ENCODE measurements at places on chromosomes 4 and X. TPM values are rescaled to one million over a fixed set of nuclear protein-coding genes. Genes with fewer than 3 reads are reported as not detected.

CD99L2 gene
- total RNA-seq: 81.4 TPM

SULT1E1 gene
- total RNA-seq: not detected

GC gene
- total RNA-seq: not detected

GPAT3 gene
- 33.8 TPM for total RNA-seq

GYG2 gene
- 1.5 TPM for total RNA-seq

DCAF4L1 gene
- total RNA-seq: 0.24 TPM

DGAT2L6 gene
- total RNA-seq: not detected

TCEAL5 gene
- not detected for total RNA-seq

HPGDS gene
- total RNA-seq: 3.1 TPM

PKD2 gene
- total RNA-seq: 12.3 TPM

Data from Right ventricle myocardium inferior (tissue), 1 donor.